ENCODE measurements at places on chromosomes 4 and X.

DNA sequence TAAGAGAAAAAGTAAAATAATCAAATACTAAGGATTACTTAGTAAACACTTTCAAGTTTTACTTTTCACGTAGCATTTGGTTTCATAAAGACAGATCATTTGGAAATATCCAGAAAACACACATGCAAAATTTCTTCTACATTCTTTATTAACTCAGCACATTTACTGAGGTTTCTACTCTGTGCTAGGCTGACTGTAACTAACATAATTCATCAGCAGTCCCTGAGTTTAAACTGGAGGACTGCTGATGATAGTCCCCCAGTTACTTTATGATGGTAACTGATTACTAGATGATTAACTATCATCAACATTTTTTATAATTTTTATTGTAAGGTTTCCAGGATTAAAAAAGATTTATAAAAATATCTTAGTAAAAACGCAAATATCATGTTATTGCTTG lies 12.3 kb downstream of the LEF1 start:
- no peak for DNase-seq

- no peak for DNase-seq
These were observed 2.3 kb upstream of the MSL3 start for GRCh38 chrX:11755724-11756123.

DNA sequence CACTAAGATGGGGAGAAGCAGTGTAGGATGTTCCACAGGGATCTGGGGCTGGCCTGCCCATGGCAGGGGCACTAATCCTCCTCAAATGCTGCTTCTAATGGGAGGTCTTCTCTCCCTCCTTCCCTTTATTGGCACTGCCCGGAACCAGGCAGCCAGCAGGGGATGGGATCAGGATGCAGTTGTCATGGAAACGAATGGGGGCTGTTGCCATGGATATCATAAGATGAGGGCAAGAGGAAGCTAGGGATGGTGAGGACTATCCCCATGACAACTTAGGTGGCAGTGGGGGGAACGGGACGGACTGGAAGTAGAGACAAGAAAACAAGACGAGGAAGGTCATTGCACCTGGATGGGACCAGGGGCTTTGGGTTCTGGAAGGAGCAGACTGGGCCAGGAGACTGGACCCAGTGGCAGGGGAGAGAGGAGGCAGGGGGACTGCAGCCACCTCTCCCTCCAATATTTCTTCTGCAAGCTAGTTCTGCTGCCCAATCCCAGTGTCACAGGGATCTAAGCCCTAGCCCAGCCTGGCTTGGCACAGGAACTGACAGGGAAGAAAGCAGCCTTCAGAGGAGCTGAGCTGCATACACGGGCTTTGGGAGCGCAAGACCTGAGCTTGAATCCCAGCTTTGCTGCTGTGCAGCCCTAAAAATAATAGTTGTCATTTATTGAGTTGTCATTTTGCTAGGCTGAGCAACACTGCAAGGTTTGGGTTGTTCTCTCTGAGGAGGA lies 19.0 kb downstream of the IQSEC2 start:
- no peak for DNase-seq

- no peak for DNase-seq
These were observed 3.0 kb upstream of the IRF2 start for GRCh38 chr4:184477201-184477999.

DNA sequence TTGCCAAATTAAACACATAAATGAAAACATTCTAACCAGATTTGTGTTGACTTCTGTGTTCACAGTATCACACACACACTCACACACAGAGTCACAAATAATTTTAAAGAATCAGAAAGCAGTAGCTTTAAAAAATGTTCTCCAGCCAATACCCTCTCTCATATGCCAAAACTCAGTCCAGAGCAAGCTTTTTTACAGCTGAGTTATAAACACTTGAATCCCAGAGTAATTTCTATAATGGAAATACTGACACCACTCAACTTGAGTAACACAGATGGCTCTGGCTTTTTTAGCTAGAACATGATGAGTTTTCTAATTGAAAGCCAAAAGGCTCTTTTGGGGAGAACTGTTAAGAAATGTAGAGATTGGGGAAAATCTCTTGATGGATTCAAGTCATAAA lies 100.8 kb downstream of the DOCK11 start:
- DNase-seq = no peak

DNA sequence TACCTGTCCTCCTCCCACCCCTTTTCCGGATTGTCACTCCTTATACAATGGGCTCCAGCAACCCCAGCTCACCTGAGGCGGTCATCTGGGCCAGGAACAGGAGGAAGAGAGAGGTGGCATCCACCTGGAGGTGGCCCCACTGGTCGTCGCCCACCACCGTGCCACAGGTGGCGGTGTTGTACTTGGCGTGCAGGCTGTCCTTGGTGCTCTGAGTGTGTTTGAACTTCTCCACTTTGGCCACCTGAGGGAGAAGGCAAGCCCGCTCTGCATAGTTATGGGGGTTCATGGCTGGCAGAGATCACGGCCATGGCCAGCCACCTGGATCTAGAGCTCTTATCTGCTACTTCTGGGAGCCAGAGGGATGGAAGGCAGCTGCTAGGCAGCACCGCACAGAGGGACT lies 32.9 kb downstream of the PHKA2 start:
- no peak for DNase-seq

- no peak for DNase-seq
These were observed 29.3 kb upstream of the GPR101 start for GRCh38 chrX:137062915-137063617.

DNA sequence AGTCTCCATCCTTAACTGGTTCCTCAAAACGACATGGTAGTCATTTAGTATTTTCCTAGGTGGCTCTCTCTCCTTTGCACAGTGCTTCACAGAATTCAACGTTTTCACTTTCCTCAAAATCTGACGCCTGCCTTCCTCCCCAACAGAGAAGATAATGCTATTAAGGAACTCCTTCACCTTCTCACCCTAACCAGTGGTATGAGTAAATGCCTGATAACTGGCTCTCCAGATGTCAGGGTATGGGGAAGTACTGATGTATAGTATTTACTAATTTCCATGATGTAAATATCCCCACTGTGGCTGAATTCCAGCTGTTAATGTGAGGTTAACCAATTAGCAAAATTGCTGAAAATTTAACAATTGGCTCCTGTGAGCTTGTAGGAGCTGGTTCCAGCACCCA lies 28.8 kb upstream of the NSUN7 start:
- no peak for DNase-seq

DNA sequence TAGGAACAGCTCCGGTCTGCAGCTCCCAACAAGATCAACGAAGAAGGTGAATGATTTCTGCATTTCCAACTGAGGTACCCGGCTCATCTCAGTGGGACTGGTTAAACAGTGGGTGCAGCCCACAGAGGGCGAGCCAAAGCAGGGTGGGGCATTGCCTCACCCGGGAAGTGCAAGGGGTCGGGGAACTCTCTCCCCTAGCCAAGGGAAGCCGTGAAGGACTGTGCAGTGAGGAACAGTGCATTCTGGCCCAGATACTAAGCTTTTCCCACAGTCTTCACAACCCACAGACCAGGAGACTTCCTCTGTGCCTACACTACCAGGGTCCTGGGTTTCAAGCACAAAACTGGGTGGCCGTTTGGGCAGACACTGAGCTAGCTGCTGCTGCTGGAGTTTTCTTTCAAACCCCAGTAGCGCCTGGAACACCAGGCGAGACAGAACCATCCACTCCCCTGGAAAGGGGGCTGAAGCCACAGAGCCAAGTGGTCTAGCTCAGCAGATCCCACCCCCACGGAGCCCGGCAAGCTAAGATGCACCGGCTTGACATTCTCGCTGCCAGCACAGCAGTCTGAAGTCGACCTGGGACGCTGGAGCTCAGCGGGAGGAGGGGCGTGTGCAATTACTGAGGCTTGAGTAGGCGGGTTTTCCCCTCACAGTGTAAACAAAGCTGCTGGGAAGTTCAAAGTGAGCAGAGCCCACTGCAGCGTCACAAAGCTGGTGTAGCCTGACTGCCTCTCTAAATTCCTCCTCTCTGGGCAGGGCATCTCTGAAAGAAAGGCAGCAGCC lies 84.6 kb downstream of the THOC2 start:
- DNase-seq = no peak

GRCh38 chrX:71666240-71667223 lies 814 bp upstream of the LOC101059915 start:
- DNase-seq = no peak

- no peak for DNase-seq
These were observed 1047.3 kb downstream of the PCDH18 start for GRCh38 chr4:136484996-136485395.

- DNase-seq = no peak
These were observed 154.4 kb downstream of the AMMECR1 start for GRCh38 chrX:110163488-110163887.

DNA sequence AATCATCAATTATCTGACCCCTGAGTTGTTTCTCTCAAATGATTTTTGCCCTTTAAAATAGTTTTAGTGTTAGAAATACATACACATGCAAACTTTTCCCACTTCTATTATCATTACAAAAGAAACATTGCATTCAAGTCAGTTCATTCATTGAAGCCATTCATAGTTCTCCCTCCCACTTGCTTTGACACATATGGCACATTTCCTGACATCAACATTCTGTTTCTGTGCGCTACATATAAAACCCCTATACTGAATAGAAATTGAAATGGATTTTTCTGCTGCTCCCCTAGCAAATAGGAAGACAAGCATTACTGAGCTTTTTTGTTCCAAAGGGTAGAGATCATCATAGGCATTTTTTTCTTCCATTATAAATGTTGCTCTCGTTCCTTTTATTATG lies 497.9 kb upstream of the PCDH10 start:
- no peak for DNase-seq

DNA sequence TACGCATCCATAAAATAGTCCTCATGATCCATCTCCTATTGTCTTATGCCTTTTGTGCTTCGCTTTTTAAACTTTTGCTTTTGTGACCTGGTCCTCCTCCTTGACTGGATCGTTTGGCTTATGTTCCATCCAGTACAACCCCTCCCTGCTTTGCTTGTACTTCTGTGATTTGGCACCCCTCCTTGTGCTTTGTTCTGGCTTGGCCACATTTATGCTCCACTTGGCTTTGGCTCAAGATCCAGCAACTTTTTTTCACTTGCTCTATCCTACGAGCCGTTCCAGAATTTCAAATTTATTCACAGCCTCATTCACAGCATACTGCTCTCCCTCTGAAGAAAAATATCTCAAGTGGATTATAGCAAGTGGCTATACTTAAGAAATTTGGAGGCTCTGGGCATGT lies 28.0 kb upstream of the GLRA2 start:
- no peak for DNase-seq
